Activated CD4-positive, alpha-beta T cell treated with anti-CD3 and anti-CD28 coated beads, Interleukin-2, amount 50 U/mL, for 48 hours (primary cell): ENCODE measurements at places on chromosomes 7 and 10.

GRCh38 chr7:26857506-26858240 lies 6.7 kb downstream of the SKAP2 start:
- no peak for DNase-seq

DNA sequence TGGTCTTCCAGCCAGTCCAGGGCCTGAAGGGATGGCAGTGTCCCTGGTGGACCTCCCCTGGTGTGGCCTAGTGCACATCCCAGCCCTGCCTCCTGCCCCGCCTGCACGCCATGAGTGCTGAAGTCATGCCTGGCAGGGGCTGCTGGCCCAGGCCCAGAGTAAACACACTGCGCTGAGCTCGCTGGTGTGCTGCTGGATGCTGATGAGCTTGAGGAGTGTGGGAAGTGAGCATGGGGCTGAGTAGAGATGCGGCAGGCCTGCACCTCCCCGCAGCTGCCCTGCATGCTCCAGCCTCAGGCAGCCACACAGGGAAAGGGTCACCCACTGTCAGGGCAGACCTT lies 43.2 kb downstream of the HTRA1 start:
- DNase-seq: no peak

DNA sequence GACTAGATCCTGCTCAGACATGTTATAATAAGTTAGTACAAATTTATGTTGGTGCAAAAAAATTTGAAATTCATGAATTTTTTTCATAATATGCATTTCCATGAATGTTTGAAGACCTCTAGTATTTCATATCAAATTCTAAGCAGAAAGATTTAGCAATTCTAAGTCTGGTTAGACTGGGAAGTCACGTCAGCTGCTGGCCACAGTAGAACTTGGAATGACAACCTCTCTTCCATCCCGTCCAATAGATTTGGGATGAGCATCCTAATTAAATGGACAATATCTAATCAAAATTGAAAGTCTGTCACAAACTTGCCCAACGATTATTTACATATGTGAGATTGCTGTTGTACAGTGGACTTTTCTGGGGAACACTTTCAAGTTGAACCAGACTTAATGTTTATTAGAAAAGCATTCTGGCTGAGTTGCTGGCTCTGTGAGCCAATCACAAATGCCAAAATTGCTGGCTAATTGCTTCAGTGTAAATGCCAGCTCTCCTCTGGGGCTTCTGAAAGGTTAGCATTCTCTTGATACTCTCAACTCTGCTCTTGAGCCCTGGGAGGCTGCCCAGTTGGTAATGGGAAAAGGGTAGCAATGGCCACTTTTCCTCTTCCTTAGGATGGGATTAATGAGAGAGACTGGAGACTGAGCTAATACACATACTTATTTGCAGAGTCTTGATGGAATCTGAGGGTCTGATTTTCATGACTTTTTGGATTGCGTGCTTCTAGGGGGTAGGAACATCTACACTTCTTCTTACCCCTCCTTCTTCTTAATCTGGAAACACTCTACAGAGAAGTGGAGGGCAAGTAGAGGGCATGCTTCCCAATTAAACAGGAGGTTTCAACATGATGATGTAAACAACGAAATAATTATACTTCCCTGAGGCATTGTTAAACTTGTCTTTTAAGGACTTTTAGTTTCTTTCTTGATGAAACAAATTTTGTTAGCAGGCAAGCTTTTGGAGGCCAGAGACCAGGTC lies 253.5 kb downstream of the BAMBI start:
- DNase-seq: no peak

DNA sequence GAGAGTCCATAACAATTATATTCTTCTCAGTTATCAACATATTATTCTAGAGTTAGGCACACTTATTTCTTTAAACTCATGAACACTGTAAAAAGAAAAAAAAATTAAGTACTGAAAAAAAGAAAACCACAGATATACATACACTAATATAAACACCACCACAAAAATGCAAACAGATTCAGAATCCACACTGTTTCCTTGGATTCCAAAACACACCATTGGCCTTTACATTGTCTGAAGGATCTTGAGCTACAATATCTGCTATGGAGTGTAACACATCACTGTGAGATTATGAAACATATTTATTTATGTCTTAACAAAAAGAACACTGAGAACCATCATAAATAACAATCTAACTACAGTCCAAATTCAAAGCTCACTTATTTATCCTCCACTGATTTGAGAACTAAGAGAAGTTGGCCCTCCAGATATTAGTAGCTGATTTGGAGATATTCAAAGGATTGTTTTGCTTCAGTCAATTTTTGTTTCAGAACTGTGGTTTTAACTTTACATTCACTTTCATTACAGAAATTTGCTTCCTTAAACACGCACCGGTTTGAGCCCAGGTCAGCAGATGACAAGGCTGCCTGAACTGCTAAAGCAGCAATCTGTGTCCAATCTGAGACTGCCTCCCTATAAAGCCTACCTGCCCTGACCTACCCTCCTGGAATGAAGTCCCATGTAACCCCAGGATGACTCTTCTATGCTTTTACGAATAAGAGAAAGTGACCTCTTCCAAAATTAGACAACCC lies 47.0 kb upstream of the CDK1 start:
- DNase-seq: peak; percentile 15

DNA sequence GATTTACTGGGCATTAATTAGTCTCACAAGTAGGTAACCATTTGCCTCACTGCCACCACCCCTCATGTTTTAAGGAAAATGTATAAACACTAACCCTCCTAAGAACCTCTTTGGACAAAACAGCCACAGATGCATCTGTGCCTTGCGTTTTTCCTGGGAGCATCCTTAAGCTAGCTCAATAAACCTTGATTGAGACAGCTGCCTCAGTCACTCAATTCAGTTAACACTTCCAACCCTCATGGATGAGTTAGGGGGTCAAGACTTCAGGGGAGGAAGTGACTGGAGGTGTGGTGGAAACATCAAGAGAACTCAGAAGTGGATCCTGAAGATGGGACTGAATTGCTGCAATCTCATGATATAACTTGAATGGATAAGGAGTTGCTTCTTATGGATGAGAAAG lies 31.5 kb downstream of the CUL2 start:
- DNase-seq: no peak
